ENCODE measurements at places on chromosomes 7 and 10. TPM values are rescaled to one million over a fixed set of nuclear protein-coding genes. Genes with fewer than 3 reads are reported as not detected.
A peak's percentile ranks its signal among the peaks of the same experiment; 100 is the strongest.

The OR2A2 gene
- not detected for total RNA-seq

DNA sequence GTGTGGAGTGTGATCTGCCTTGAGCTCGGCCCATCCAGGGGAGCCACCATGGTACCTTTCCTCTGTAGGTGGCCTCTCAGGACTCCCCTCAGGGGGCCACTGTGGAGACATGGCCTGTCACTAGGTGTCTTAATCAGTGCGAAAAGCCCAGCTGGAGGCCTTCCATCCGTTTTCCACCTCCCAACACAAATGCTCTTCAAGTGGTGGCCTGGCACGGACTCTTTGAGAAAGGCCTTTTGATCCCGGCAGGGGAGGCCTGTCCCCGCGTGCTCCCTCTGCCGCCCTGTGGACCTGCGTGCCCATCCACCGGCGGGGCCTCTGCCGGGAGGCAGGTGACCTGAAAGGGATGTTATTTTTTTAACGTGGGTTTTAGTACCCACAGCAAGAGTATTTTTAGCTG is 149.5 kb downstream of the RGS10 start:
- H3K4me1 ChIP-seq, result peaks cover 6% of the 10 kb centered on the region
- no peaks in the 10 kb centered on the region for H3K36me3 ChIP-seq
- no peak for DNase-seq
- no peak overlapping the region for H3K27ac ChIP-seq
- H3K27me3 ChIP-seq, result no peaks in the 10 kb centered on the region

The CALY gene
- total RNA-seq, result not detected

- no peaks in the 10 kb centered on the region for H3K36me3 ChIP-seq
- H3K4me3 ChIP-seq, result no peak overlapping the region
- DNase-seq, result no peak
- no peaks in the 10 kb centered on the region for H3K27me3 ChIP-seq
- no peaks in the 10 kb centered on the region for H3K4me1 ChIP-seq
These were observed 322.0 kb downstream of the AGMO start for GRCh38 chr7:15239801-15240200.

GRCh38 chr7:48088559-48089045 is 463 bp upstream of the UPP1 start:
- DNase-seq, result peak; percentile 93
- no peaks in the 10 kb centered on the region for H3K27me3 ChIP-seq
- peak overlapping the region; percentile 91 for H3K27ac ChIP-seq
- H3K36me3 ChIP-seq, result no peaks in the 10 kb centered on the region

The HYAL4 gene
- not detected for total RNA-seq

Measured in colonic mucosa (tissue), 4 donors.